RWPE2 (cell line): ENCODE measurements at places on chromosomes 1 and 21.
A peak's percentile ranks its signal among the peaks of the same experiment; 100 is the strongest.

DNA sequence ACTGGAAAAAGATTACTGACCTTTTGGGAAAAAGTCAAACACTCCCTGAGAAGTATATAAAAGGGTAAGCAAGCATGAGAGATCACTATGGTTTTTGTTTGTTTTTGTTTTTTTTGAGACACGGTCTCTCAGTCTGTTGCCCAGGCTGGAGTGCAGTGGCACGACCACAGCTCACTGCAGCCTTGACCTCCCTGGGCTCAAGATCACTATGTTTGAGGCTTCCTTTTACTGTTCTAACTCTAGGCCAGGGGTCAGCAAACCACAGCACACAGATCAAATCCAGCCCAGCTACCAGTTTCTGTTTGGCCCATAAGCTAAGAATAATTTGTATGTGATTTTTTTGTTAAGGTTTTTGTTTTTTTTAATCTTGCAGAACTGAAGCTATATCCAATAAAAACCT, 25.7 kb downstream of the PSMB4 start:
- no peak overlapping the region for H3K27ac ChIP-seq
- peaks cover 99% of the 10 kb centered on the region for H3K36me3 ChIP-seq
- no peak for DNase-seq
- no peaks in the 10 kb centered on the region for H3K27me3 ChIP-seq
- no peak overlapping the region for H3K4me3 ChIP-seq
- H3K4me1 ChIP-seq: no peaks in the 10 kb centered on the region

GRCh38 chr1:36107394-36107793, 17.6 kb downstream of the COL8A2 start:
- peaks cover 10% of the 10 kb centered on the region for H3K4me1 ChIP-seq
- H3K4me3 ChIP-seq: no peak overlapping the region
- no peaks in the 10 kb centered on the region for H3K36me3 ChIP-seq
- H3K27me3 ChIP-seq: no peaks in the 10 kb centered on the region
- DNase-seq: no peak

GRCh38 chr1:207858806-207859205, 52.1 kb downstream of the CD34 start:
- H3K36me3 ChIP-seq: no peaks in the 10 kb centered on the region; the same call in 1 of the 2 replicates
- H3K27ac ChIP-seq: no peak overlapping the region
- H3K4me1 ChIP-seq: no peaks in the 10 kb centered on the region
- no peak overlapping the region for H3K4me3 ChIP-seq
- no peaks in the 10 kb centered on the region for H3K27me3 ChIP-seq

- H3K4me3 ChIP-seq: no peak overlapping the region
- peaks cover 16% of the 10 kb centered on the region for H3K36me3 ChIP-seq
- H3K4me1 ChIP-seq: peaks cover 15% of the 10 kb centered on the region
- H3K27ac ChIP-seq: no peak overlapping the region
- no peaks in the 10 kb centered on the region for H3K27me3 ChIP-seq
- no peak for DNase-seq
These were observed 1.2 kb upstream of the IFFO2 start for GRCh38 chr1:18957532-18958300.

DNA sequence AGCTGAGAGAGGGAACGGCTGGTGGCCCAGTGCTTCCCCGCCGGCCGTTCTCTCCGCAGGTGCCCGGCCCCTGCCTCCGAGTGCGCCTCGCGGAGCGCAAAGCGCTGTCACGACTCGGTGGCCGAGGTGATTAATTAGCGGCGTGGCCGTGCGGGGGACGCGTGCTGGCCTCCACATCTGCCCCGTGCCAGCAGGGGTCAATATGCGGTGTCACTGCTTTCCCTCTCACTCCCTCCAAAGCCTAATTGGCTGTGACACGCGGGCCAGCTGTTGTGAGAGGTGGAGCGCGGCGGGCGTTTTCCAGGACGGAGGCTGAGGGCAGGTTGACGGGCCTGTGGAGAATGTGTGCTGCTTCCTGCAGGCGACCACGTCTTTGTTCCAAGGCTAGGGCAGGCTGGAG, 239.0 kb downstream of the LMX1A start:
- no peaks in the 10 kb centered on the region for H3K27me3 ChIP-seq
- peaks cover 11% of the 10 kb centered on the region for H3K4me1 ChIP-seq
- H3K36me3 ChIP-seq: no peaks in the 10 kb centered on the region
- peak overlapping the region; percentile 35 for H3K27ac ChIP-seq
- H3K4me3 ChIP-seq: no peak overlapping the region

GRCh38 chr1:92441697-92442342, 44.9 kb downstream of the GFI1 start:
- no peak for DNase-seq
- no peaks in the 10 kb centered on the region for H3K27me3 ChIP-seq
- no peaks in the 10 kb centered on the region for H3K4me1 ChIP-seq
- H3K36me3 ChIP-seq: no peaks in the 10 kb centered on the region
- peak overlapping the region; percentile 30 for H3K4me3 ChIP-seq

DNA sequence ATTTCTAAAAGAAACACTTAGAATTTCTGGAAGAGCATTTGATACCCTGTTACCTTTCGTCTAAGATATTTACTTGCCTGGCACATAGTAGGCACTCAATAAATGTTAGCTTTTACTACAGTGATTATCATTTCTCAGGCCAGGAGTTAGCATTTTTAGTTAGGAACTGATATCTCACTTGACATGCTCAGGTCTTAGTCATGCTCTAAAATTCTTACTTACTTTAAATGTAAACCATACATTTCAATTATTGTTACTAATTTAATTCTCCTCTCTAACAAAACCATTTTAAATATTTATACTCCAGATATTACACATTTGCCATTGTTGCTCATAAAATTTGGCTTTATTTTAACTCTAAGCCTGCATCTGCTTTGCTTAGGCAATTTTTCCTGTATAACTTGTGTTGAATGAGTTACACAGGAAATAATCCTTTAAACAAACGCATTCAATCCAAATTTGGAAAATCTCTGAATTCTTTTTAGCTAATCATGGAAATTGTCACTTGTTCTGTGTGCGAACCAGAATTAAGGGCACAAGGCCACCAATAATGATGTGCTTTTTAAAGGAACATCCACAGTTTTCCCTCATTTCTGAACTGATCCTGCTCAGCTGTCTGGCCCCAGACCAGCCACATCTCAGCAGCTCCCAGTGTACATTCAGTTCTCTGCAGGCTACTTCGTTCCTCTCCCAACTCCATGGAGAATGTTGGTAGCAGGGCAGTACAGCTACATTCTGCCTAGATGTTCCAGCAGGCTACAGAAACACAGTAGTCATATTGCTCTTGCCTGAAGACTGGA, 15.6 kb downstream of the NIBAN1 start:
- no peak for DNase-seq
- no peak overlapping the region for H3K4me3 ChIP-seq
- peaks cover 16% of the 10 kb centered on the region for H3K4me1 ChIP-seq

DNA sequence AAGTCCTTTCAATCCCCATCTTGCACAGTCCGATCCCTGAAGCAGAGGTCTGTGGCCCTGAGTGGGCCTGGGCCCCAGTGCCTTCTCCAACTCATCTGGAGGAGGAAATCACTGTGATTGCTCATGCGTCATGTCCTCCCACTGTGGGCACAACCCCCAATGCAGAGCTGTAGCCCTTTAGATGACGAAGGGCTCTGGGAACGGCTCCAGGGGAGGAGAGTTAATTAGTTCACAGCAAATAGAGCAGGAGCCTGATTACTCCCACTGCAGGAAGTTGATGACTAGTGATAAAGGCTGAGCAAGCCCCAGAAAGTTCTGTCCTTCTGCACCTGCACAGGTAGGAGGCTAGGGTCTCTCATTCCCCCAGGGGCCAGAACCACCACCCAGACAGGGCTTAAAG, 111.5 kb downstream of the CCDC185 start:
- no peak overlapping the region for H3K4me3 ChIP-seq
- no peak for DNase-seq
- no peaks in the 10 kb centered on the region for H3K36me3 ChIP-seq
- H3K27ac ChIP-seq: peak overlapping the region; percentile 13
- H3K4me1 ChIP-seq: peaks cover 10% of the 10 kb centered on the region
- no peaks in the 10 kb centered on the region for H3K27me3 ChIP-seq

GRCh38 chr21:42248783-42249597, 30.1 kb downstream of the ABCG1 start:
- H3K27ac ChIP-seq: no peak overlapping the region
- no peaks in the 10 kb centered on the region for H3K4me1 ChIP-seq
- H3K36me3 ChIP-seq: no peaks in the 10 kb centered on the region
- DNase-seq: no peak

- H3K4me3 ChIP-seq: no peak overlapping the region
- H3K27me3 ChIP-seq: no peaks in the 10 kb centered on the region
- no peaks in the 10 kb centered on the region for H3K4me1 ChIP-seq
- peak; percentile 52 for DNase-seq
These were observed 12.6 kb downstream of the COL6A1 start for GRCh38 chr21:45994086-45994661.

DNA sequence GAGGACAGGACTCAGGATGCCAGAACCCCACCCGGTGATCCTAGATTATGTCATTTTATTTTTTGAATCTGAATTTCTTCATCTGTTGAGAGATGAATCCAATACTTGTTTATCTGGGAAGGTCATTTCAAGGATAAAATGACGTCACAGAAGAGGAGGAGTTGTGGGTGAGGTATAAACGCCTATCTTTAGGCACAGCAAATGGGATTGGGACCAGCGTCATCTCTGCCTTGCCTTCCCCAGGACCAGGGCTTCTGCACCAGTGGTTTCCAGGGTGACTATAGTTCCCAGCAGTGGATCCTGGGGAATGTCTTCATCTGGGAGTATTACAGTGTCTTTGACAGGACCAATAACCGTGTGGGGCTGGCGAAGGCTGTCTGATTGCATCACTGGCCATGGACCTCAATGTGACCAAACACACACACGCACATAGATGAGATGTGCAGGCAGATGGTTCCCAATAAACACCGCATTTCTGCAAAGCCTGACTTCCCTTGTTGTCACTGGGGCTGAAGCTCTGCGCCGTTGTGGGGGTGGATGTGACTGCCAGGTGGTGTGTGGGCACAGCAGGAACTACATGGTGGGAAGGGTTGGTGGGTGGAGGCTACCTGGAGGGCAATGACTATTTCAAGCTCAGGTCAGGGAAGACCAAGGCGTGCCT, 28.1 kb downstream of the KCNA10 start:
- H3K27me3 ChIP-seq: no peaks in the 10 kb centered on the region
- no peak overlapping the region for H3K27ac ChIP-seq
- no peak for DNase-seq
- H3K4me3 ChIP-seq: no peak overlapping the region
- H3K36me3 ChIP-seq: no peaks in the 10 kb centered on the region
- no peaks in the 10 kb centered on the region for H3K4me1 ChIP-seq

- H3K4me1 ChIP-seq: no peaks in the 10 kb centered on the region
- no peak overlapping the region for H3K27ac ChIP-seq
- no peaks in the 10 kb centered on the region for H3K27me3 ChIP-seq
- no peak for DNase-seq
- 0 out of 2 replicates have a peak, but pooled peaks cover 11% of the 10 kb centered on the region for H3K36me3 ChIP-seq
These were observed 84.8 kb downstream of the POFUT2 start for GRCh38 chr21:45202889-45203288.

DNA sequence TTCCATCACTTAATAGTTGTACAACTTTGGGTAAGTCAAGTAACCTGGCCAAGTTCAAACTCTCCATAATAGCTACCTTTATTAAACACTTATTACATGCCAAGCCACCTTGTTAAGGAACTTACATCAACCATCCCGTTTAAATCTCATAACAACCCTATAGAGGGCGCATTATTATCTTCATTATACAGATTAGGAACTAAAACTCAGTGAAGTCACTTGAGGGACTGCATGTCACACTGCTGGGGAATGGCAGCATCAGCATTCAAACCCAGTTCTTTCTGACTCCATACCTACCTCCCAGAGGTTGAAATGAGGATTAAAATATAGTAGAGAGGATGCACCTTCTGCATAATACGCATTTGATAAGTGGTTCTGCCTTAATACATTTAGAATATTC, 47.1 kb upstream of the PLA2G2C start:
- H3K36me3 ChIP-seq: no peaks in the 10 kb centered on the region
- H3K4me1 ChIP-seq: peaks cover 15% of the 10 kb centered on the region
- DNase-seq: no peak

DNA sequence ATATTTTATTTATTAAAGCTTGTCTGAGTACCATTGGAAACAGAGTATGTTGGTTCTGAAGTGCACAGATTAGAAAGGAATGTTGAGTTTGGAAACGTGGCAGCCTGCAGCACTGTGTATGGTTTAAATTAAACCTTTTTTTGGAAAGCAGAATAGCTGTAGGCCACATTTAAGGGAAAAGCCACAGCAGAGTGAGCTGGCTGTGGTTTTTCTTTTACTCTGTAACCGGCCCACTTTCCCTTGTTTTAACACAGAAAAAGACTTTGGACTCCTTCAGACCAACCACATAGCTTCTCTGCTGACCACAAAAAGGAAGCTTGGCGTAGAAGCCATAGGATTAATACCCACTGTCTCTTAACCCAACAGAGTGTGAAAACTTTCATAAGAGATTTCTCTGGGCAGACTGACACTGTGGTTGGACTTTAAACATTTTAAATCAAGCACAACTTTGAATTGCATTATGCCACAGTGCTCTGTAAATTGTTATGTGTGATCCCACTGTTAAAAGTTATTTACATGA, 75.2 kb downstream of the NFIA start:
- no peak for DNase-seq
- no peak overlapping the region for H3K27ac ChIP-seq
- H3K4me1 ChIP-seq: no peaks in the 10 kb centered on the region
- no peak overlapping the region for H3K4me3 ChIP-seq

GRCh38 chr1:221858818-221859611, 117.1 kb upstream of the DUSP10 start:
- H3K4me3 ChIP-seq: no peak overlapping the region
- no peak for DNase-seq
- H3K27me3 ChIP-seq: no peaks in the 10 kb centered on the region
- H3K4me1 ChIP-seq: no peaks in the 10 kb centered on the region

GRCh38 chr1:57536749-57537423, 113.0 kb upstream of the DAB1 start:
- no peak overlapping the region for H3K27ac ChIP-seq
- no peak overlapping the region for H3K4me3 ChIP-seq
- no peaks in the 10 kb centered on the region for H3K27me3 ChIP-seq
- no peaks in the 10 kb centered on the region for H3K4me1 ChIP-seq
- no peaks in the 10 kb centered on the region for H3K36me3 ChIP-seq

GRCh38 chr1:246597340-246597739, 31.1 kb downstream of the CNST start:
- no peak overlapping the region for H3K4me3 ChIP-seq
- H3K27ac ChIP-seq: no peak overlapping the region
- H3K27me3 ChIP-seq: no peaks in the 10 kb centered on the region
- no peak for DNase-seq
- H3K4me1 ChIP-seq: peaks cover 12% of the 10 kb centered on the region

- DNase-seq: no peak
- no peaks in the 10 kb centered on the region for H3K36me3 ChIP-seq
- no peak overlapping the region for H3K27ac ChIP-seq
- no peaks in the 10 kb centered on the region for H3K4me1 ChIP-seq
- no peak overlapping the region for H3K4me3 ChIP-seq
- H3K27me3 ChIP-seq: peaks cover 6% of the 10 kb centered on the region
These were observed 66.5 kb downstream of the PRRX1 start for GRCh38 chr1:170730438-170730837.

- DNase-seq: no peak
- H3K4me1 ChIP-seq: peaks cover 5% of the 10 kb centered on the region
- H3K4me3 ChIP-seq: no peak overlapping the region
- H3K27ac ChIP-seq: no peak overlapping the region
- no peaks in the 10 kb centered on the region for H3K27me3 ChIP-seq
These were observed 63.2 kb upstream of the TMEM51 start for GRCh38 chr1:15090373-15090772.

- no peaks in the 10 kb centered on the region for H3K4me1 ChIP-seq
- H3K27me3 ChIP-seq: no peaks in the 10 kb centered on the region
- DNase-seq: no peak
- H3K27ac ChIP-seq: no peak overlapping the region
- H3K36me3 ChIP-seq: no peaks in the 10 kb centered on the region
These were observed 673.6 kb upstream of the ADGRL2 start for GRCh38 chr1:81126989-81127581.

GRCh38 chr1:180196436-180197003, 33.5 kb upstream of the LHX4 start:
- H3K27me3 ChIP-seq: no peaks in the 10 kb centered on the region
- H3K36me3 ChIP-seq: peaks cover 7% of the 10 kb centered on the region
- no peaks in the 10 kb centered on the region for H3K4me1 ChIP-seq
- H3K4me3 ChIP-seq: no peak overlapping the region
